GM12878 (cell line): ENCODE measurements at places on chromosomes 11 and 22. TPM values are rescaled to one million over a fixed set of nuclear protein-coding genes. Genes with fewer than 3 reads are reported as not detected.
A peak's percentile ranks its signal among the peaks of the same experiment; 100 is the strongest.

Gene SCUBE1
- total RNA-seq, result not detected in 2 replicates

Gene AIFM3
- total RNA-seq, result 0.26 and 0.40 TPM in 2 replicates

Gene GATD1
- total RNA-seq, result 59.7 and 62.3 TPM in 2 replicates

Gene LIF
- 1.9 and 2.3 TPM in 2 replicates for total RNA-seq

Gene ISX
- 0.21 and 0.45 TPM in 2 replicates for total RNA-seq

Gene IFITM10
- total RNA-seq, result not detected in 2 replicates

Gene CBY1
- total RNA-seq, result 7.7 and 8.9 TPM in 2 replicates

Gene NOX4
- not detected in 2 replicates for total RNA-seq

Gene SERPING1
- 1.3 and 1.4 TPM in 2 replicates for total RNA-seq

Gene PGA5
- not detected in 2 replicates for total RNA-seq

DNA sequence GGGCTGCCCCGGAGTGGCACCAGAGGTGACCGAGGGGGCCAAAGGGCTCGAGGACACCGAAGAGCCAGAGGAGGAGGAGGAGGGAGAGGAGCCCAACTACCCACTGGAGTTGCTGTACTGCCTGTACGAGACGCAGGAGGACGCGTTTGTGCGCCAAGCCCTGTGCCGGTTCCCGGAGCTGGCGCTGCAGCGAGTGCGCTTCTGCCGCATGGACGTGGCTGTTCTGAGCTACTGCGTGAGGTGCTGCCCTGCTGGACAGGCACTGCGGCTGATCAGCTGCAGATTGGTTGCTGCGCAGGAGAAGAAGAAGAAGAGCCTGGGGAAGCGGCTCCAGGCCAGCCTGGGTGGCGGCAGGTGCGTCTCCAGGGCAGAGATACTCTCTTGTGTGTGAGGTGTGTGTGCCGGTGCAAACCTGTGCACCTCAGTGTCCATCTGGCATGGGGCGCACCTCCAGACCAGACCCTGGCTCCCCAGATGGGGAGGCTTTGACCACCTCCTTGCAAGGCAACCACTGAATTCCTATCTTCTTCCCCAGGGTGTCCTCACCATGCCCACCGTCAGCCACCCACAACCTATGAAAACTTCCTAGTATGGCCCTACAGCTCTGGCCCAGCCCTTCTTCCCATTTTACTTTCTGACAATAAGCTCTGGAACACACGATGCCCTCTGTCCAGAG lies 3.4 kb downstream of the NLRP6 start:
- peaks cover 20% of the 10 kb centered on the region for H3K27me3 ChIP-seq
- no peaks in the 10 kb centered on the region for H3K36me3 ChIP-seq
- H3K27ac ChIP-seq, result no peak overlapping the region
- H3K4me3 ChIP-seq, result no peak overlapping the region
- H3K4me1 ChIP-seq, result no peaks in the 10 kb centered on the region; the same call in 1 of the 2 replicates
- no peak for DNase-seq

- no peaks in the 10 kb centered on the region for H3K36me3 ChIP-seq
- no peak overlapping the region for H3K27ac ChIP-seq
- no peak overlapping the region for H3K4me3 ChIP-seq
- H3K4me1 ChIP-seq, result peaks cover 22% of the 10 kb centered on the region
Observed at GRCh38 chr11:76155500-76156227, 50.6 kb downstream of the WNT11 start.

DNA sequence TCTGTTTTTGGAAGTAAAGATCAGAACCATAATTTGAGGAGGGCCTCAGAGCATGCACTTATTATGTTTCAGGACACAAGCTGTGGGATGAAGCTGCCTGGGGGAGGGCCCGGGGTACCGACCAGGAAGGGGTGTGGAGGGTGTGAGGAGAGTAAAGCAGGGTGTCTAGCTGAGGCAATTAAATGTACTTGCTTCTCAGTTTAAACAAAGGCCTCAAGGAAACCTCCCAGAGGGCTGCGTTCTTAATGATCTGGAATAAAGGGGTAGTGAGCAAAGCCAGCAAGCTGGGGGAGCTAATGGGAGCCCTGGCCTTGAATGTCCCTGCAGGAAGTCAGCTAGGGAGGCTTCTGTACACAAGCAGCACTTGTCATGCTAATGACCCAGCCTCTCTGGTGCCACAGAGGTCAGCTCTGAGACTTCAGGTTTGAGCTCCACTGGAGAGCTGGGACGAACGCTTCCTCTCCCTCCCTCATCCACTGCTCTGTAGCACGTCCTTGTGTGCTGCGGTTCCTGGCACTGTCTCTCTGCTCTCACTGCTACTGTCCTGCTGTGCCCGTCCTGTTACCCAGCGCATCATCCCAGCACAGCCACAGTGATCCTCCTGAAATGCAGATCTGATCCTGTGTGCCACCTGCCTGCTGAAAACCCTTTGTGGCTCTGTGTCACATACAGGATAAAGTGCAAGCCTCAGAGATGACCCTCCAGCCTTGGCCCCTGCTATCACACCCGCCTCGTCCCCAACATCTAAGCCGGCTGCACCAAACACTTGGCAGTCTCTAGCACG lies 159.7 kb downstream of the DBX1 start:
- no peaks in the 10 kb centered on the region; the same call in 1 of the 2 replicates for H3K27me3 ChIP-seq
- no peak overlapping the region for H3K4me3 ChIP-seq
- DNase-seq, result no peak
- H3K4me1 ChIP-seq, result no peaks in the 10 kb centered on the region

- H3K4me3 ChIP-seq, result peak overlapping the region; percentile 4; the same call in 1 of the 2 replicates
- H3K36me3 ChIP-seq, result no peaks in the 10 kb centered on the region
- no peaks in the 10 kb centered on the region for H3K27me3 ChIP-seq
- H3K27ac ChIP-seq, result peak overlapping the region; percentile 46; the same call in 1 of the 2 replicates
- DNase-seq, result peak; percentile 28
Observed at GRCh38 chr11:121035780-121036179, 11.9 kb downstream of the TBCEL start.

GRCh38 chr11:120612513-120613263 lies 101.1 kb downstream of the GRIK4 start:
- H3K4me1 ChIP-seq, result peaks cover 32% of the 10 kb centered on the region
- peak overlapping the region; percentile 75 for H3K27ac ChIP-seq
- no peaks in the 10 kb centered on the region for H3K27me3 ChIP-seq
- H3K36me3 ChIP-seq, result no peaks in the 10 kb centered on the region
- no peak overlapping the region; the same call in 1 of the 2 replicates for H3K4me3 ChIP-seq

- DNase-seq, result no peak
- H3K4me1 ChIP-seq, result peaks cover 8% of the 10 kb centered on the region; the same call in 1 of the 2 replicates
- no peaks in the 10 kb centered on the region for H3K36me3 ChIP-seq
- no peak overlapping the region for H3K27ac ChIP-seq
Observed at GRCh38 chr22:44711690-44712555, 9.9 kb downstream of the PRR5 start.

DNA sequence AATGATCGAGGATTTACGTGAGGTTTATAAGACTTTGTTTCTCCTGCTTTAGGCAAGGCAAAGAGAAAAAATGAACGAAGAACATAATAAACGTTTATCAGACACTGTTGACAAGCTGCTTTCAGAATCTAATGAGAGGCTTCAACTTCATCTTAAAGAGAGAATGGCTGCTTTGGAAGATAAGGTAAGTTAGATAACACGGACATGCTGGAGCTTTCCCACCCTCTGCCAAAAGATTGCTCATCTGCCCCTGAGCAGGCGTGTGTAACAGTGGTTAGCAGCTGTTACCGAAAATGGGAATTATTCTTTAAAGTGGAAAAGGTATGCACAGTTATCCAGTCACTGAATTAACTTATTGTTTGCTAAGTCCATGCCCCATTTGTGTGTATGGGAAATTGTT lies 62.8 kb upstream of the CTTN start:
- H3K36me3 ChIP-seq, result peaks cover 22% of the 10 kb centered on the region
- no peak overlapping the region for H3K27ac ChIP-seq
- H3K27me3 ChIP-seq, result no peaks in the 10 kb centered on the region
- no peaks in the 10 kb centered on the region for H3K4me1 ChIP-seq
- no peak for DNase-seq
- no peak overlapping the region for H3K4me3 ChIP-seq

- H3K4me1 ChIP-seq, result no peaks in the 10 kb centered on the region
- H3K27me3 ChIP-seq, result no peaks in the 10 kb centered on the region; the same call in 1 of the 2 replicates
- H3K4me3 ChIP-seq, result no peak overlapping the region
- H3K27ac ChIP-seq, result no peak overlapping the region
Observed at GRCh38 chr11:121722431-121723245, 269.9 kb upstream of the SORL1-AS1 start.

GRCh38 chr22:37627545-37627944 lies 11.9 kb upstream of the SH3BP1 start:
- H3K4me3 ChIP-seq, result no peak overlapping the region
- no peak for DNase-seq
- H3K27me3 ChIP-seq, result no peaks in the 10 kb centered on the region

- DNase-seq, result no peak
- H3K4me3 ChIP-seq, result no peak overlapping the region
- H3K27ac ChIP-seq, result no peak overlapping the region
- H3K4me1 ChIP-seq, result no peaks in the 10 kb centered on the region; the same call in 1 of the 2 replicates
- no peaks in the 10 kb centered on the region for H3K36me3 ChIP-seq
Observed at GRCh38 chr11:36345084-36345511, 49.0 kb downstream of the PRR5L start.

DNA sequence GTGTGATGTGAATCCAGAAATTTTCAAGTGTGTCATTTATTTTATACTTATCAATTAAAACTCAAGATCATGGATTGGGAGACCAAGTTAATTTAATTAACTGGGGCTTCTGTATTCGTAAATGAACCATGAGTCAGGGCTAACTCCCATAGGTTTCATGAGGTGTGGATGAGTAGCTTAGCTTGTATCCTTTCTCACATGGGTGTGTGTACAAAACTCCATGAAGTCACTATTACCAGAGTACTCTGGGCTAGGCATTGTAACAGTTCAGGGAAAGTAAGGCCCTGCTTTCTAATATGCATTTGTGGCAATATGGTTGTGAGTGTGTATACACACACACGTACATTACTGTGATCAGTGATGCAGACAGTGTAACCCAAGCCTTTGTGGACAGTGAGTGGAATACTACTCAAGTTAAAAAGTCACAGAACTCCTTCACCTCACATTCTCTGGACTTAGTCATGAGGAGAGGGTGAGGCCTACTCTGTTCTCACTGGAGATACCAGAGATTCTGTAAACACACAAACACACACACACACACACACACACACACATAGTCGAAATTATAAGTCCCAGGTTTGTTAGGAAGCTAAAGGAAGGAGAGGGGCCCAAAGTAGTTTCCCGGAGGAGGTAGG lies 3.5 kb downstream of the CNTF start:
- H3K27me3 ChIP-seq, result no peaks in the 10 kb centered on the region
- H3K4me1 ChIP-seq, result no peaks in the 10 kb centered on the region
- H3K4me3 ChIP-seq, result no peak overlapping the region
- DNase-seq, result no peak
- peaks cover 24% of the 10 kb centered on the region for H3K36me3 ChIP-seq

DNA sequence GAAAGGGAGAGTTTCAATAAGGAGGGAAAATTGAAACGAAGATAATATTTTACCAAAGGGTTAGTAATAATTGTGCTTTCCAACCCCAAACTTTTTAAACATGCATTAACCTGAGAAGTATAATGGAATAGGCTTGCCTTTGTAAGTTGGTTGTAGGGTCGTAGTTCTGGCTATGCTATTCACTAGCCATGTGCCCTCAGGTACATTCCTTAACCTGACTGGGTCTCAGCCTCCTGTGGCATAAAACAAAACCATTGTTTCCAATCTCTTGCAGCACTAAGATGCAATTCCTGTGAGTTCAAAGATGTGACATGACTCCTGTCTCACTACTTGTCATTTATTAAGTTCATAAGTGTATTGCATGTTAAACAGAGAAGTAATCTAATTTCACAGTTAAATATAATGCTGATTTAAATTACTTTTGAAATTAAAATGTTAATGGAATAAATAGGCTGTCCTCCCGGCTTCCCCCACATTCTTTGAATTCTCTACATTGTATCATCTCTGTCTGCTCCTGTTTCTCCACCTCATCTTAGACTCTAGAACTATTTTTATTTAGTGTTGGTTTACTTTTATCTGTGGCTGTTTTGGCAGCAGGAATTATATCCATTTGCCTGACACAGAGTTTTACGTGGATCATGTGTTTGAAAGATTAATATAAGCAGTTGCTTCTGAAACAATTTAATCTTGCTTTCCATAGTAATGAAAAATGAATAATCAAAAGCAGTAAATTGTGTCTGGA lies 216.3 kb downstream of the FAT3 start:
- H3K36me3 ChIP-seq, result no peaks in the 10 kb centered on the region
- no peak overlapping the region for H3K27ac ChIP-seq
- no peaks in the 10 kb centered on the region for H3K4me1 ChIP-seq
- no peak overlapping the region for H3K4me3 ChIP-seq
- DNase-seq, result no peak
- H3K27me3 ChIP-seq, result no peaks in the 10 kb centered on the region

GRCh38 chr11:19455731-19456130 lies 215.0 kb upstream of the E2F8 start:
- no peak overlapping the region for H3K27ac ChIP-seq
- no peaks in the 10 kb centered on the region for H3K36me3 ChIP-seq
- H3K4me3 ChIP-seq, result no peak overlapping the region
- no peaks in the 10 kb centered on the region for H3K27me3 ChIP-seq
- no peaks in the 10 kb centered on the region for H3K4me1 ChIP-seq

DNA sequence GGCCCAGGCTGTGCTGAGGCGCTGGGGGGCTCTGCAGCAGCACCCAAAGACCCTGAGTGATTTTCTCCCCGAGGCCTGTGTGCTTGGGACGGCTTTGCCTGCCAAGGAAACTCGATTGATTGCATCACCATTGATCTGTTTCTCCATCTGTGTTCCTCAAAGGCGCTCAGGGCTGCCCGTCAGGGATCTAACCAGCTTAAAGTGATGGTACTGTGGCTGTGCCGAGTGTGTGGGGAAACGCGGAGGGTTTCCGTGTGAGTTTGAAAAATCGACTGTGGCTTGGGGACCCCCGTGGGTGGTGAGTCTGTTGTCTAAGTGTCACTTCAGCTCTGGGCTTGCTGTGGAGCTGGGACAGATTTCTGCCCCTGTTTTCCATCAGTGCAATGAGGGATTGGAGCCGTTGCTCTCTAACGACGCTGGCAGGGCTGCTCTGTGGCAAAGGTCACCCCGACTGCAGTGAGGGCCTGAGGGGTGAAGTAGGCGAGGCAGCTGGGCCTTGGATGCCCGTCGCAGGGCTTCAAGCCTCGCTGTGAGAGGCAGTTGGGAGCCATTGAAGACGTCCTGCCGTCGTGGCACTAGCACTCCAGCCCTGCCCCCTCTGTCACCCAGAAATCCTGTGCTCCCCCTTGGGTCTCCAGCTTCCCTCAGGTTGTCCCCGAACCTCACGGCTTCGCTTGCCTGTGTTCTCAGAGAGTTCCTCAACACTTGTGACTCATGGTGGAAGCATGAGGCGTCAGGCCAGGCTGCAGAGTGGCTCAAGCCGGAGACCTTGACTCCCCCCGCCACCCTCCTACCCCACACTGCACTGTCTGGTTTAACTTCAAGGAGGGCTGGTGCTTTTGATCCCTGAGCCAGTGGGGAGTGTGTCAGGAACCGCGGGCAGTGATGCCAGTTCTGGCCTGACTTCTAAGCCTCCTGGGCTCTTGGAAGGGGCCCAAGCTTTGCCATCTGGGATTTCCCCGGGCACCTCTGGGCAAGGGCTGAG lies 21.8 kb downstream of the CACNA1I start:
- no peak for DNase-seq
- no peaks in the 10 kb centered on the region; the same call in none of the 2 replicates for H3K27me3 ChIP-seq
- H3K4me3 ChIP-seq, result no peak overlapping the region
- H3K36me3 ChIP-seq, result no peaks in the 10 kb centered on the region
- H3K4me1 ChIP-seq, result no peaks in the 10 kb centered on the region
